Fibroblast of skin of abdomen (primary cell): ENCODE measurements at places on chromosomes 6 and 20.

GRCh38 chr20:14055127-14055742, 59.9 kb downstream of the MACROD2 start:
- peak; percentile 58 for DNase-seq

DNA sequence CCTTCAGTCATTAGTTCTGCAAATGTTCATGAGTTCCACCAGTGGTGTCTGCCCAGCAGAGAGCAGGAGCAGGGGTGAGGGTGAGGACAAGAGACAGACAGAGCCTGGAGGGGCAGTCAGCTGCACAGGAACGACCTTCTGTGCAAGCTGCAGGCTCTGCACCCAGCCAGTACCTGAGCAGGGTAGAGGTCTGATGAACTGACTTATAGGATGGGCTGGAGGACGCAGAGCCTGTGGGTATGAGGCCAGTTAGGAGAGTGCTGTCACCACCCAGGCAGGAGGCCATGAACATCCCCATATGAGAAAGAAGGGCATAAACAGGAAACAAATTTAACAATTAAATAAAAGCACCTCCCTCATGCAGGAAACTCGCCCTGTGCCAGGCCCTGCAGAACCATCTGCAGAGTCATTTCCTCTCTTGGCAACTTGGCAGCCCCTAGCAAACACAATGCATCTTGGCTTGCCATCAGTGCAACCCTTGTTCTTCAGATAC, 17.9 kb downstream of the C6orf15 start:
- DNase-seq, result no peak

DNA sequence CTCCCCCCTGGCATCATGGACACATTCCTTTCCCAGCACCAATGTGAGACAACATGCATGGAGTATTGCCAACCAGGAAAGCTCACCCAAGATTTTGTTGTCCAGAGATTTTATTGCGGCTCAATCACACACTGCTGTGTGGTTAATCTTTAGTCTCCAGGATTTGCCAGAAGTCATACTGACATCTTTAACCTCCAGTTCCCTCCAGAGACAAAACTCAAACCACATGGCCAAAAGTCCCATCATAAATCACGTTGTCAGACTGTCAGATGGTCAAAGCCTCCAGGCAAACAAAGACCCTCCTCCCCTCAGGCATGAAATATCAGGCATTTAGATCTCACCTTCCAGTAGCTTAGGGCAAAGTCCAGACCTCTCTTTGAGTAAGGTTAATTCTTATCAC, 97.3 kb upstream of the OPRM1 start:
- no peak for DNase-seq

GRCh38 chr20:9400171-9401025, 114.0 kb upstream of the LAMP5 start:
- no peak for DNase-seq

DNA sequence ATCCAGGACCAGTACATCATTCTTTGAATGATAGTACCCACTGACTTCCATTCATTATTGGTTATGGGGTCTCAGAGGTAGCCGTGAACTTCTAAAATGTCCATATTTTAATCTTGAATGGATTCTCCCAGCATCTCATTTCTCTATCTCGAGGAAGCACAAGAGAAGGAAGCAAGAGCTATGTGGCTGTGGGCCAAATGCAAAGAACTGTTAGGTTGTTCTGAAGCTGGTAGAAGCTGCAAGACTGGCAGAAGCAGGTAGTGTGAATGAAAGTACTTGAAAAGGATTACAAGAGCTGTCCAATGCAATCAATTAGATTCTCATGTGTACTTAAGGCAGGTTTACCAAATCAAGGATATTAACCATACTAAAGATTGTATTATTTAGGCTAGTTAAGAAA, 1131.8 kb downstream of the GRIK2 start:
- no peak for DNase-seq

- DNase-seq, result no peak
Observed at GRCh38 chr6:146420255-146420654, 123.4 kb upstream of the RAB32 start.

DNA sequence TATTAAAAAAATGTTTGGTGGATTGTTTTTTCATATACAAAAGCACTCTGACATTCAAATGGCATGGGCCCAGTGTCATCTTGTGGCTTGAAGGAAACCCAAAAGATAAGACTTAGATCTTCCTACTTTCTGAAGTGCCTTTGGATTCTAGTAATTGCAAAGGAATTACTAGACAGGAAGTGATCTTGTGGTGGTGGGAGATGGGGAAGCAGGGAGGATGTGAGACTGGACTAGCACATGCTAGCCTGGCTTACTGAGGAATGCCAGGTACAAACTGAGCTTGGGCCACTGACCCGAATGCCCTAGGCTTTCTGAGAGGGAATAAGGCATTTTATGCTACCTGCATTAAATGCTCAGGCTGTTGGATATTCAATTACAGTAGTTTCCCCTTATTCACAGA, 59.0 kb downstream of the AFG1L start:
- peak; percentile 19 for DNase-seq

DNA sequence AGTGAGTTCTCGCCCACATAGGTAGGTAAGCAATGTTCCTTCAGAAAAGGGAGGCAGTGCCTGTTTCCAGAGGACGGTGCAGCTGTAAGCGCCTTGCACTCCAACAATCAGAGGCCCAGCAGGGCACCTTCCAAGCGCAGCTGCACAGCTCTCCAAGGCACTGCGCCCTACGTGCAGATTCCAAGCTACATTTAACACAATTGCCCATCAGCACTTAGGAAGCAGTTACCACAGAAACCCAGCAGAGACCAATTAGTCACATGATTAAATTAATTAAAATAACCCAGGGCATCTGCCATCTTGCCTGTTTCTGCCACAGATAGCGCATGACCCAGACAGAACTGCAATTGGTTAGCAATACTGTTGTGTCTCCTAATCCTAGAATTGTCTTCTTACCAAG, 65.5 kb downstream of the SOBP start:
- no peak for DNase-seq

- DNase-seq, result peak; percentile 97
Observed at GRCh38 chr6:52517502-52518278, 59.2 kb downstream of the TRAM2 start.

- DNase-seq, result peak; percentile 8
Observed at GRCh38 chr6:109008537-109009235, 86.0 kb downstream of the SESN1 start.

DNA sequence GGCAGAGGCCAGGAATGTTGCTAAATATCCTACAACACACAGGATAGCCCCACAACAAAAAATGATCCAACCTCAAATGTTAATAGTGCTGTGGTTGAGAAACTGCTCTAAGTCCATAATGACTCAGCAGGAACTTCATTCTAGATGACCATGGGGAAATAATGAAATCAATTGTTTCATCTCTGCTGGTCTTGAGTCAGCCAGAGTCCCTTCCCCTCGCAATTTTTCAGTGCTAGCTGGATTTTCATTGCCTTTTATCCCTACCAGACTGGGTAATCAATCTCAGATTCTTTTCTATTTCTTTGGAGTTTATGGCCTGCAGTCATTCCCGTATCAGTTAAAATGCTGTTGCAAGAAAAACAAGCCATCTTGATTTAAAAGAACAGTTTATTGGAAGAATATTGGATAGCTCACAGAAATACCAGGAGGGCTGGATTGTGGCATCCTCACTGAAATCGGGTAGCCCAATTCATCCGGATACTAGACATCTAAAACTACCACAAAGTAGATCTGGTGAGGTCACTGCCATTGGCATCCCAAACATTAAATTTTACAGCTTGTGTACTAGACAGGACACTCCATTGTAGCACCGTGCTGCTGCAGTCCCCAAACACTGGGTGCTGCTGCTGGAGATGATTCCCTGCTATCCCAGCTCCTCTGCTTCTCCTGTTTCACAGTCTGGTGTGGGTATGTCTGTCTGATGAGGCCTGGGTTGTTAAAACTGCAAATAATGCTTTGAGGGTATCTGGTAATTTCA, 30.3 kb upstream of the POPDC3 start:
- DNase-seq, result peak; percentile 89

DNA sequence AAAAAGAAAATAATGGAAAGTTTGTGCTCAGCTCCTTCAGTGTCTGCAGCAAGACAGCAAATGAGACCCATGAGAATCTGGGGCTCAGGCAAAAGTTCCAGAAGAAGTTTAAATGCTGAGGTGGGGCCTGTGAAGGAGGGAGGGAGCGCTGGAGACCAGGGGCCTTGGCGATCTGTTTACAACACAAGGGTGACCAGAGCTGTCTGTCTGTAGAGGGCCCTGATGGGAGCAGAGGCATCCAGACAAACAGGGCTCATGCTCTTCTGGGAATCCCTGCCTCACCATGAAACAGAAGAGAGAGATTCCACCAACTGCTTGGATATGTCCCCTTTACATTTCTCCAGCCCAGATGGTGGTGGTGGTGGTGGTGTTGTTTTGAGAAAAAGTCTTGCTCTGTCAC, 79.3 kb upstream of the SHLD1 start:
- DNase-seq, result no peak

DNA sequence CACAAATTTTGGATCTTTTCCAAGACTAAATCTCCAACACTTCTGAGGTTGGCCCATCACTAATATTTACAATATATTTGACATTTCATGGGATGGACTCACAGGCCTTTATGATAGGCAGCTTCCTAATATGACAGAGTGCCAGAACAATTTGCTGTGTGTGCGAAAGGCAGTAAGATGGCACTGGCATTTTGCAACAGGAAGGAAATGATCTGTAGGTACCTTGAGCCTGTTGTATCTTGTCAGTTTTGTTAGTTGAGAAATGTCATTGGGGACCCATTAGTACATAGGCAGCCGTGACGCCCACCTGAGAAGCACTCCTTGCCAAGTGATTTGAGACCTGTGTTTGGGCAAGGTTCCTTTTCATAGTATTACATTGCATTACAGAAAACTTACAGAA, 153.4 kb upstream of the HEY2 start:
- DNase-seq, result no peak

- DNase-seq, result no peak
Observed at GRCh38 chr6:4550227-4550597, 226.0 kb upstream of the CDYL start.

DNA sequence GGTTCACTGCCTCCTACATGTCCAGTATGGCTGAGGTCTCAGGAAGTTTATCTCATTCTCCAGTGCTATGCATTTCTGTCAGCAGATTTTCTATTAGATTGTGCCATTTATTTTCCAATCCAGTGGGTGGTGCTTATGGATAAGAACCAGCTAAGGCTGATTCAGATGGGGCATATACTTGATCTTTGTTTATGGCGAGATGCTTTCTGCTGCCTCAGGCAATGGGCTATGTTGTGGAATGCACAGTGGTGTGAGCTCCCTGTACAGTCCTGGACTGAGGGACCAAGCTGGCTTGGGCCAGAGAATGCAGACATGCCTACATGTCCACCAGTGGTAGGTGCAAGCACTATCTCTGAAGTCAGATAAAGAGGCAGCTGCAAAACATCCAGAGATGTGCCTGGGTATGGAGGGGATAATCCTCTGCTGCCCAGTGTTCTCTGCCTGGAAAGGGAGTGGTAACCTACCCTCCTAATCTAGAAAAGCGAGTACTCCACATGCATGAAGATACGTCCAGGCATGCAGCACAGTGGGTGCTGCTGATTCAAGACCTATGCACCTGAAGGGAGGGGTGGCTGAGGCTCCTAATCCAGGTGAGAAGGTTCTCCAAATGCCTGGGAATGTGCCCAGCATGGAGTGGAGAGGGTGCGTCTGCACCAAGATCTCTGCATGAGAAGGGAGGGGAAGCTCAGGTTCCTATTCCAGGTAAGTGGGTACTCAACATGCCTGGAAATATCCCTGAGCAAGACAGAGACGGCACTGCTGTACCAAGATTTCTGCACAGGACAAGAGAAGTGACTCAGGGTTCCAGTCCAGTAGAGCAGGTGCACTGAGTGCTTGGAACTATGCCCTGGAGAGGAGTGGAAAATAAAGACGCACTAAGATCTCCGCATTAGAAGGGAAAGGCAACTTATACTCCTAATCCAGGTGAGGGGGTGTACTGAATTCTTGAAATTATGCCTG, 9.4 kb downstream of the CST4 start:
- DNase-seq, result no peak

- DNase-seq, result peak; percentile 25
Observed at GRCh38 chr6:26328265-26328844, 36.6 kb upstream of the BTN3A2 start.

- peak; percentile 5 for DNase-seq
Observed at GRCh38 chr6:92297101-92297500, 1122.3 kb downstream of the EPHA7 start.

DNA sequence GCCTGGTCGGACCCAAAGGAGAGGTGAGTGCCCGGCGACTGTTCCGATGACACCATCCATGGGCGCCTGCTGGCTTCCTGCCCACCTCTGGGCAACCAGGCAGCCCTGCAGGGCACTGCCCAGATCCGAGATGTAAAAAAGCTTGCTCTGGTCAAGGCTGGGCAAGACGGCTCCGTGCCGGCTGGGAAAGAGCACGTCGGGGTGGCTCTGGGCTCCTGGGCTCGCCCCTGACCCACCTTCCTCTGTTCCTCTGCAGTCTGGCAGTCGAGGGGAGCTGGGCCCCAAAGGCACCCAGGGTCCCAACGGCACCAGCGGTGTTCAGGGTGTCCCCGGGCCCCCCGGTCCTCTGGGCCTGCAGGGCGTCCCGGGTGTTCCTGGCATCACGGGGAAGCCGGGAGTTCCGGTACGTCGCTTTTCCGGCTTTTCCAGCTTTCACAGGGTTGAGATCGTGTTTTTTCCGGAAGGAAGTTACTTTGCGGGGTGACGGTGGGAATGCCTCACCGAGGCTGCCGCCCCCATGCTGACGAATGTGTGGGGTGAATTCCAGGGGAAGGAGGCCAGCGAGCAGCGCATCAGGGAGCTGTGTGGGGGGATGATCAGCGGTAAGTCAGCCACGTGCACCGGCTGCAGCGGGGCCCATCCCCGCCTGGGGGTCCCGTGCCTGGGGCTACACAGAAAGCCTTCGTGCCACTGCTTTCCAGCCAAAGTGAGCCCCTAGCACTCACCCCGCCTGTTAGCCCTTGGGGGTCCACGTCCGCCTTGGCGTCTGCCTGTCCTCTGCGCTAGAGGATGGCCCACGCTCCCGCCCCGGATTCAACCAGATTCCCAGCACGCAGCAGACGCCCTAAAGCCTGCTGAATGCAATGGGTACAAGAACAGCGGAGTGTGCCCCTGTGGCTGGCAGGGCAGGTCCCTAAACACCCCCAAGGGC, 19.3 kb downstream of the COL9A3 start:
- DNase-seq, result no peak
